Activated T-helper 2 cell treated with anti-CD3 and anti-CD28 coated beads, Interferon-gamma antibody, Interleukin-2, Interleukin-4, amounts not matched to agents 10 μg/mL and 5 μg/mL and 100 μg/mL, durations not matched to agents 14 hours and 24 hours and 36 hours (primary cell): ENCODE measurements at places on chromosomes 2 and 18. TPM values are rescaled to one million over a fixed set of nuclear protein-coding genes. Genes with fewer than 3 reads are reported as not detected.
A peak's percentile ranks its signal among the peaks of the same experiment; 100 is the strongest.

Gene ZSWIM2
- not detected in 2 replicates for total RNA-seq

Gene NEMP2
- total RNA-seq: 15.2 and 15.5 TPM in 2 replicates

- H3K4me1 ChIP-seq: peaks cover 42% of the 10 kb centered on the region
- H3K27me3 ChIP-seq: no peaks in the 10 kb centered on the region
- H3K27ac ChIP-seq: peak overlapping the region; percentile 91
Observed at GRCh38 chr2:216206041-216206703, 97.0 kb downstream of the XRCC5 start.

Gene KCNG2
- not detected in 2 replicates for total RNA-seq

Gene TLX2
- 0.82 and 0.92 TPM in 2 replicates for total RNA-seq

GRCh38 chr2:34899079-34899478, 1300.0 kb upstream of the FAM98A start:
- no peak overlapping the region for H3K27ac ChIP-seq
- H3K4me3 ChIP-seq: no peak overlapping the region
- H3K27me3 ChIP-seq: no peaks in the 10 kb centered on the region
- no peaks in the 10 kb centered on the region for H3K36me3 ChIP-seq
- DNase-seq: no peak

DNA sequence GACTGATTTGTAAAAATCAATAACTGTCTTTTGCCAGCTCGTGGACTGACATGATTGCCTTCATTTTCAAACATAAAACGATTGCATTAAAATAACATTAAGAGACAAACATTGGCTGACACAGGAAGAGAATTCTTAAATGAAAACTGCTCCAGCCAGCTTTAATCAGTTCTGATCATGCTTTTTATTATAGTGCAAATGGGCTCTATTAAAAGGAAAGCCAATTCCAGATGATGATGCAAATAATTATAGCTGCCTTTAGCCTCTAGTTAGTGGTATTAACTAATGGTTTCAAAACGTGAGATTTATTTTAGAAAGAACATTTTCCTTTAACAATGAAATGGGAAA, 301.8 kb upstream of the UBE2E3 start:
- no peak for DNase-seq
- peaks cover 9% of the 10 kb centered on the region for H3K27me3 ChIP-seq
- H3K27ac ChIP-seq: no peak overlapping the region
- no peaks in the 10 kb centered on the region for H3K4me1 ChIP-seq
- no peak overlapping the region for H3K4me3 ChIP-seq

GRCh38 chr2:157875641-157876065, 477 bp downstream of the ACVR1 start:
- no peaks in the 10 kb centered on the region for H3K27me3 ChIP-seq
- H3K4me3 ChIP-seq: peak overlapping the region; percentile 85
- peaks cover 26% of the 10 kb centered on the region for H3K36me3 ChIP-seq

- DNase-seq: no peak
- no peak overlapping the region for H3K27ac ChIP-seq
- peaks cover 6% of the 10 kb centered on the region for H3K27me3 ChIP-seq
- H3K4me1 ChIP-seq: peaks cover 6% of the 10 kb centered on the region
- no peak overlapping the region for H3K4me3 ChIP-seq
Observed at GRCh38 chr2:46876741-46877384, 38.7 kb downstream of the MCFD2 start.

DNA sequence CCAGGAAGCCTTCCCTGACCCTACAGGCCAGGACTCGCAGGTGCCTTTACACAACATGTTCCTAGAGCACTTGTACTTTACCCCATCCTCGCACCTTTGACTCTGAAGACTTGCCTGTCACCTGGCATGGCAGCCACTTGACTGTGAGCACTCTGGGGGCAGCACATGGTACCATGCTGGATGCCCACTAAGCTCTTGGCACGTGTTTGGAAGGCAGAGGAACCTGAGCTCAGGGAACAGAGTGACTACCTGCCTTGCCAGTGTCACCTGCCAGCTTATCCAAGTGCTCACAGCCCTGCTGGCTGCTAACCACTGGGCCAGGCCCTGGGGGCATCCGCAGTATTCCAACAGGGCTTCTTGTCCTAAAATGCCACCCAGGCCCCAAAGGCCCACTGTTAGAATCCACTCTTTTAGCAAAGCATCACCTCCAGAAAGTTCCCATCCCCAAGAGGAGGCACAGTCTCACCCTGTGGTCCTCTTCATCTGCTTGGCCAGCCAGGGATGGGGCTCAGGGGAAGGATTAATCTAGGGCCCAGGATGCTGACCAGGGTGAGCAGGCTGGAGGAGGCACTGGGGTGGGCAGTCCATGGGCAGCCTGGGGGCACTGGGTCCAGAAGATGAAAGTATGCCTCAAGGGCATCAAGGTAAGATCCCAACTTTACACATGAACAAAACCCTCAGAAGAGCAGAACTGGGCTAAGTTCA, 57.0 kb downstream of the ZBTB7C start:
- H3K4me1 ChIP-seq: no peaks in the 10 kb centered on the region
- DNase-seq: no peak
- no peak overlapping the region for H3K27ac ChIP-seq

GRCh38 chr2:20411361-20411894, 35.4 kb upstream of the RHOB start:
- H3K27me3 ChIP-seq: peaks cover 37% of the 10 kb centered on the region
- no peaks in the 10 kb centered on the region for H3K4me1 ChIP-seq
- peak; percentile 53 for DNase-seq
- H3K4me3 ChIP-seq: no peak overlapping the region

Gene ABCB11
- 0.02 TPM in 1 of 2 replicates, not detected in the other for total RNA-seq

Gene CRYBA2
- total RNA-seq: not detected in 2 replicates

GRCh38 chr2:219022041-219022440, 19.3 kb downstream of the CFAP65 start:
- no peaks in the 10 kb centered on the region for H3K4me1 ChIP-seq
- H3K36me3 ChIP-seq: no peaks in the 10 kb centered on the region
- no peaks in the 10 kb centered on the region for H3K27me3 ChIP-seq
- no peak for DNase-seq
- no peak overlapping the region for H3K27ac ChIP-seq

DNA sequence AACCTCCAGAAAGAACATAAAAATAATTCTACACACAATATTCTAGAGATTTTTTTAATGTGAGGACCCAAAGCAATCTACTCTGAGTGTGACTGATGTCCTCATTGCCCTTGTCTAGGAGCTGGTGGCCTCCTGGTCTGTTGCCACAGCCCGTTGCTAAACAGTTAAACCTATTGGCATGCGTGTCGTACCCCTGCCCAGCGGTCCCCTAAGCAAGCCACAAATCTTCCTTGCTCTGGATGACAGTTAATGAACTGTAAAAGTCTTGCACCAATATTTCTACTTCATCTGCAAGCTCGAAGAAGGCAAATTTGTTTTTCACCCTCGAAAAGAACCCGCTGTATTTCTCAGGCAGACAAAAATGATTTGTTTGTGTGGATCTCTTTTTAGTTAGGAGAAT, 489.1 kb upstream of the MEX3C start:
- H3K4me3 ChIP-seq: no peak overlapping the region
- DNase-seq: no peak
- H3K27ac ChIP-seq: no peak overlapping the region
- no peaks in the 10 kb centered on the region for H3K27me3 ChIP-seq
